Hippocampal formation (tissue), 2 donors: ENCODE measurements at places on chromosomes 11 and 22.
A peak's percentile ranks its signal among the peaks of the same experiment; 100 is the strongest.

GRCh38 chr11:77173494-77173893, 45.4 kb downstream of the MYO7A start:
- DNase-seq: no peak

DNA sequence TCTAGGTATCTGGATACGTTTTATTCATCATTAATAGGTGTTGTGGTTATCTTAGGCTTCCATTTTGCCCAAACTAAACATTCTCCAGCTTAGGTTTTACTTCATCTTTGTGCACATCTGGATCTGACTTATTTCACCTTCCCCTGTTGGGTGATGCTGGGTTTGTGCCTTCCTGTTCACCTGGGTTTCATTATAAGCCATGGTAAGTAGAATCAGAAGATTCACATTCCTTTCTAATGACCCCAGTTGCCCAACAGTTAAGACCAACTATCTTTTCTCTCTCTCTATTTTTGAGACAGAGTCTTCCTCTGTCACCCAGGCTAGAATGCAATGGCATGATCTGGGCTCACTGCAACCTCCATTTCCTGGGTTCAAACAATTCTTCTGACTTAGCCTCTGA, 44.6 kb downstream of the LMO2 start:
- DNase-seq: no peak

DNA sequence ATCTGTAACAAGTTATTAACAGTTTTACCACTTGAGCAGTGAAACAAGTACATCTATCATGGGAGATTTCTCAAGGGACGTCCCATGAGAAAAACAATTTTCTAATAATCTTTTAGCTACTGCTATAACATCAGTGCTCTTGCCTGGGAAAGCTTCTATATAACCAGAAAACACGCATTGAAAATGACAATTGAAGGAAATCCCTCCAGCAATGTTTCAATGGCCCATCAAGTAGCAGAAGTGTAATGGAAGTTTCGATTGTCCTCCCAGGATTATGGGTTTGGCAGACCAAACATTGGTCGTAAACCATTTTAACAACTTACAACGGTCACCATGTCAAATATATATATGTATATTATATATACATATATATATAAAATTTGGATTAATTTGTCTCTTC, 8.0 kb upstream of the PRR33 start:
- no peak for DNase-seq

DNA sequence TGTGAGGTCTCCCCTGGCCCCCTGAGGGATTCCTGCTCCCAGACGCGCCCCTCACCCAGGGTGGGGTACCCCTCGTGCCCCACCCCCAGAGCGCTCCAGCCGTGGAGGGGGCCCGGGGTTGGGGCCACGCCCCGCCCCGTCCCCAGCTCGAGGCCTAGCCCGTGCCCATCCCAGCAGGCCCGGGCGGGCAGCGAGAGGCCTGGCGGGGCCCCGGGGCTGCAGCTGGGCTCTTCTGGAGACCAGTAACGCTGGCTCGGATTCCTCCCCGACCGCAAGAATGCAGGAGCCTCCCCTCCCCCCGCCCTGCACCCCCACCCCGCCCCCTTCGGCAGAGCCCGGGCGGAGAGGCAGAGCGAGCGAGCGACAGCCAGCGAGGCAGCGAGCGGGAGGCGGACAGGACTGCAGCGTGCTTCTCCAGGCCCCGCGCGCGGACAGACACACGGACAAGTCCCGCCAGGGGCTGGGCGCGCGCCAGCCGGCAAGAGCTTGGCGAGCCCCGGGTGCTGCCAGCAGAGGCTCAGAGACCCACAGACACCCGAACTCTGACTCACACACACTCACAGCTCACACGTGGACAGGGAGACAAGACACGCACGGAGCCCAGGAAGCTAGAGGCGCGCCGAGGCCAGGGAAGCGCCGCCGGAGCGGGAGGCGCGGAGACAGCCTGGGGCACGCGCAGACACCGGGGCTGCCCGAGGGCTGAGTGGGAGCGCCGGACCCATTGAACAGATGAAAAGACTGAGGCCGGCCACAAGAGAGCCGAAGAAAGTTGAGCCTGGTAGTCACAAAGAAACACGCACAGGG, 15.2 kb downstream of the BCL9L start:
- DNase-seq: peak; percentile 67

DNA sequence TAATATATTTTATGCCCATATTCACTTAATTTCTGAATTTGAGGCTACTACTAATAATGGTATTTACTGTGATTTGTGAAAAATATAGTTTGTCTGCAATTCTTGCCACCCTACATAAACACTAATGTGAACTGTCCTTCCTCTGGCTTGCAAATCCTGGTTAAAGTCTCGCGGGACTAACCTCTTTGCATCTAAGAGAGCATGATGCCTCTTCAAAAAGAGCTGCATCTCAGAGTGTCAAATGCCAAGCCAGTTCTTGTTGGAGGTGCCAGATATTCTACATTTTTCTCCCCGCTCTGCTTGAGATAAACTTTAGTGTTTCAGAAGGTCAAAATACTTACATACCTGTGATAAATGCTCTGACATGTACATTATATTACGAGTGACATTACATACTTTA, 2.1 kb downstream of the ARHGAP42 start:
- DNase-seq: no peak

DNA sequence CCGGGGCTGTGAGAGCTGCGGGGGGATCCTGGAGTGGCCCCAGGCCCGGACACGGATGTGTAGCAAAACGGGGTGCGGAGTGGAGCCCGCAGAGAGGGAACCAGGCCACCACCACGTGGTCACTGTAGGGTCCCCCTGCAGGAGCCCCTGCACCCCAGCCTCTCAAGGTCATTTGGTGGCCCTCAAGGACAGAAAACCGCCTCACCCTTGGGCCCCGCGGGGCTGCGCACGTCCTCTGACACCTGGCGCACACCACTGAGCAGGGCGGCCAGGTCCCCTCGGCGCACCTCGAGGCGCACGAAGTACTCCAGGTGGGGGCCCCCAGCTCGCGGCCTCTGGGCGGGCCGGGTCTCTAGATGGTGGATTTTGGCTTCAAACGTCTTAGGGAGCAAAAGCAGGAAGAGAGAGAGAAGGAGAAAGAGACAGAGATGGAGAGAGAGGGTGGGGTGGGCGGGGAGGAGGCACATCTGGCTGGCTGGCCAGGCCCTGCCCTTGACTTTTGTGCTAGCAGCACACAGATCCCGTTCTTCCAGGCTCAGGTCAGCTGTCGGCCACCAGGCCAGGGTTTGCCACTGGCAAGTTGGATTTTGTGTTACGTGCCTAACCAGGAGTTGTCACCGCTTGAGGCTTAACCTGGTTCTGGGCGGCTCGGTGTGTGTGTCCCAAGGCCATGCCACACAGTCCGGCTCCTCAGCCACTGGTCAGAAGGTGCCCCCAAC, 3.2 kb downstream of the TH start:
- DNase-seq: no peak

GRCh38 chr11:89184021-89184420, 6.3 kb downstream of the TYR start:
- DNase-seq: no peak

DNA sequence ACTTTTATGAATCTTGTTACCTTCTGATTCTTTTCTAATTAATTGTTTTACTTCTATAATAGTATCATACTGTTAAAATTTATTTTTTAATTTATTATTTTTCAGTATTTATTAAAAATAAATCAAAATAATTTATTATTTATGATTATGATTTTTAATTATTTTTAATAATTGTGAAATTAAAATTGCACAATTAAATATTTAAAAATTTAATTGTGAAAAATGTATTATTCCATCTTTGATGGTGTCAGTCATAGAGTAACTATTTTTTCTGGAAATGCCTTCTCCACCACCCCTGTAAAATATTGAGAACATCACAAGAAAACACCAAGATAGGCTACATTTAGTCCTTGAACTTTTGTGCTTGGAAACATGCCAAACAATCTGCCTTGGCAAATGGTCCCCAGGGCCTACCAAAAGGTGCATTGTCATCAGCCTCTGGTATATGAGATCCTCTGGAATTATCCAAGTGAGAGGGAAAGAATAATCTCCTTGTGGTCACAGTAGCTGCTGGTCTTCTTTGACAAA, at the start of gene OR8H2:
OR8H2 (plus strand) TSS at position 478 of the 528 bp plus-strand sequence. CDS start 1,356 bp downstream, outside the sequence.
- DNase-seq: no peak

DNA sequence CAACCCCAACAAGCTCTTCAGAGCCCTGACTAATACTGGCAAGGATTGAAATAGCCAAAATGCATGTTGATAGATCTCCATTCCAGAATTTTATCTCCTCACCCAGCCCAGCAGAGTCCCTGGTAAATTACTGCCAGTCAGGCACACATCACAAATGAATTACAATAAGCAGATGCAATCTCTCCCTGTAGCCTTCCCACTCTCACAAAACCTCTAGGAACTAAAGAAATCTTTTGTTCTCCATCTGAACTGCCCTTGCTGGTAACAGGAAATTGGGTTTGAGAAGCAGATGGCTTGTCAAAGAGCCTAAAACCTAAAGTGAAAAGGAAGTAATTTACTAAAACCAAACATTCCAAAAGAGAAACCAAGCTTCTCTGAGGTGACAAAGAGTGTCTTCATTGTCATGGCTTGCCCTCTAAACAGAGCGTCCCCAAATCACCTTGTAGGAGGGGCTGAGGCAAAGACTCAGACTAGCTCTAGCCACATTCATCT, 59.5 kb downstream of the FAM168A start:
- peak; percentile 33 for DNase-seq
